ENCODE measurements at places on chromosomes 16 and 17. TPM values are rescaled to one million over a fixed set of nuclear protein-coding genes. Genes with fewer than 3 reads are reported as not detected.

DNA sequence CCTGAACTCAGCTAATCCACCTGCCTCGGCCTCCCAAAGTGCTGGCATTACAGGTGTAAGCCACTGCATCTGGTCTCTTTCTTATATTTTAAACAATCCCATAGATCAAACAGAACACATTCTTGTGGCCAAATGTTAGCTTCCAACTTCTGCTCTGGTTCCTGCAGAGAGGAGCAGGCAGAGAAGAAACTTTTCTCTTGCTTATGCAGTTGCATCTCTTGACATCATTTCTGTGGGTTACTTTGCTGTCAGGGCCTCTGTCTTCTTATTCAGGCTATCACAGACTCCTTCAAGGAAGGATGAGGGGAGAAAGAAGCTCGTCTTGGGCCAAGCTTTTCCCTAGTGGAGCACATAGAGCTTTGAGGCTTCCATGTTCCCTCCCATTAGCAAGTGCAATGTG, 7.8 kb downstream of the HSD17B2 start:
- DNase-seq: no peak

DNA sequence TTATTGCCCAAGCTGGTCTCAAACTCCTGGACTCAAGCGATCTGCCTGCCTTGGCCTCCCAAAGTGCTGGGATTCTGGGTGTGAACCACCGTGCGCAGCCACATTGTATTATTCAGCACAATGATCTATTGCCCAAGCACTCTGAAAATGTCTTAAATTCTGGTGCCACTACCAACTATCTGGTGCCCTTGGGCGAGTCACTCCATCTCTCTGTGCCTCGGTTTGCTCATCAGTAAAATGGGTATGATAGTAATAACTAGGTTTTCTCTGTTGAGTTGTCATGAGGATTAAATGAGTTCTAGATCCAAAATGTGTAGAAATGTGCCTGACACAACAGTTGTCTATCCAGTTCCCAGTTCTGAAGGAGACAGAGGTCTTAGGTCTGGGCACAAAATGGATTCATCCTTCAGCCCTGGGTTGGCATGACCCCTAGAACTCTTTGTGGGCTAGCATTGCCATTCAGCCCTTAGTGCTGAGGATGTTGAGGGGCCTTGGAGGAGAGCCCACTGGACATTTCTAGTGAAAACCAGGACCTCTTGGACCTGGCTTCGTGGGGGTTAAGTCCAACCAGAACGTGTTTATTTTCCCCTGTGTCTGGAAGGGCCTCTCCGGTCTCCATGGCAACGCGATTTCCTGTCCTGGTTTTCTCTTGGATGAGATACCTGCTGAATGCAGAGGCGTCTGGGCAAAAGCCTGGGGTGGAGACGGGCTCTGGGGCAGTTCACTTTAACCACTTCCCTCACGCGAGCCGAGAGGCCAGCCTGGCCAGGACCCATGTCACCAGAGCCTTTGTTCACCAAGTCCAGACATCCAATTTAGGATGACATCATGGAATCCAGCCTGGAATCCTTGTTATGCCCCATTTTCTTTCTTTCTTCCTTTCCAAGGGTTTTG, 43.7 kb upstream of the TNRC6A start:
- DNase-seq: peak; percentile 58

GRCh38 chr17:61255647-61256046, 144.0 kb upstream of the TBX2 start:
- DNase-seq: no peak

DNA sequence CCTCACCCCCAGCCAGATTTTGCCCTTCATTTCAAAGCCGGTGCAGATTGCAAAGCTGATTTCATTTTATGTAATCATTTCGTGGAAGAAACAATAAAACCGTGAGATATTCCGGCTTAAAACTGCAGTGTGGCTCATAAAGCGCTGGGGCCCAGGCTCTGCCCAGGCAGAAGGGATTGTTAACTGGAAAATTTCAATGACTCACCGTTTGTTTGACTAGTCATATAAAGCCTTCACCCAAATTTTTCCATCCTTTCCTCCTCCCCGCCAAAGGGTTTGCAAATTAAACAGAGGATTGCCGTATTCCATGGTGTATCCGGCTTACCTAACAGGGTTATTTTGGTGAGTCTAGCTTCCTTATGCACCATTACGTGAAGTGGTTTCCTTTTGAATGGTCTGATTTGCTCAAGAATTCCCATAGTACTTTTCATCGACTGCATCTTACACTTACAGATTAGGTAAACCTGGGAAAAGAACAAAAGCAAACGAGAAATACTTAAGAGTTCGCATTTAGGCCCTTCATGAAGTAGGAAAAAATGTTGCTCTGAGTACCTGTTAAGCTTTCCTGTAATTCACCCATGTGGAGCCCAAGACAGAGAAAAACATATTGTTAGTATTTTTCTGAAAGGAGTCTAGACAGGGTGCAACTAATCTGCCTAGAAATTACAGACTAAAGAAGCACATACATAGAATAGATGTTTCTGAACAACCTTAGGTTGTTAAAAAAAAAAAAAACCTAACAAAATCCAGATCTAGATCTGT, 949 bp upstream of the GSPT1 start:
- peak; percentile 87 for DNase-seq

DNA sequence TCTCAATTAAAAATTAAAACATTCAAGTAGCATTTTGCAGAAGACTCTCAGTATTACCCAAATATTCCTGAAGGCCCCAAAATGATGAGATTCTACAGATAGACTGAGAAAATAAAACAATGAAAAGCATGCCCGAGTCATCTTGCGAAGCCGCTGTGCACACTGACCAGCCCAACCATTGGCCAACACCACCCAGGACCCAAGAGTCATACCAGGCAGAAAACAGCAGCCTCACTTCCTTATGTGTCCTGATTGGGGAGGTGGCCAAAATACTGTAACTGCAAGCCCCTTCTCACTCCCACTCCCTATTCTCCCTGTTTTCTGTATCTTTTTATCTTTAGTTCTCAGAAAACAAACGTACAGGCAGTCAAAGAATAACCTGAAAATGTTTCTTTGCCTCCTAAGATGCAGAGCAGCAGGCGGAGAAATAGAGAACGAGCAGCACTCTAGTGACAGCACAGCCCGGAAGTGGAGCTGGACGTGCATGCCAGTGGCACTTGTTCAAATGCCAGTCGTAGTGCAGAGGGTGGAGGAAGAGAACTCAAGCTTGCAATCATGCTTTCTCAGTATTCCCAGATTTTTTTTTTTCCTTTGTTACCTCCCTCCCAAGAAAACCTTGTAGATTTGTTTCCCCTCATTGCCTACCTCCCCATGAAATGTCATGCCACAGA, 182.3 kb upstream of the SOX9 start:
- DNase-seq: no peak

EXOC3L1 gene
- polyA plus RNA-seq: not detected

GRCh38 chr17:74951680-74952421, 16.2 kb downstream of the OTOP3 start:
- no peak for DNase-seq

DNA sequence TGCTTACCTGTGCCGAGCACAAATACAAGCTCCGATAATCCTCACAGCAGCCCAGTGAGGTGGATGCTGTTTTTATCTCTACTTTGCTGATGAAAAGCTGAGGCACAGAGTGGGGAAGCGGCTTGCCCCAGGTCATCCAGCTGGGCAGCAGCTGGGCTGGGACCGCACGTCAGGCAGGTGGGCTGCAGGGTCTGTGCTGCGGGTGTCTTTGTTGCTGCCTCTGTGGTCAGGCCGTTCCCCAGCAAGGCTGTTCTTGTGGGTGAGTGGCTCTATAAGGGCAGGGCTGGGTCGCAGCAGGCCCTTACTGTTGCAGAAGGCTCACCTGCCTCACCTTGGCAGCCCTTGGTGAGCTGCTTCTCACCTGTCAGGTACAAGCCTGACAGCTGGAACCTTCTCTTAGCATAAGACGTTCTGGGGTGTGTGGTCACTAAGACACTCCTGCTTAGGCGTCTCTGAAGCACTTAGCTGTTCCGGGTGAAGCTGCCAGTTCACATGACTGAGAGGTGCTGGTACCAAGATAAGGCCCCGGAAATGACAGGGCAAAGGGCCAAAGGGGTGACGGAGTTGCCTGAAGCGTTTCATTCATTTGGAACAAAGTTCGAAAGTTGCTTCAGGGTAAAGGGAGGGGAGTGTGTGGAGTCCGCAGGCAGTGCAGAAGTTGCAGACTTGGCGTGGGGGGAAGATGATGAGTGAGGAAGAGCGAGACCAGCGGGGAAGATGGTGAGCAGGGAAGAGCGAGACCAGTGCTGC, 17.4 kb downstream of the IRF8 start:
- no peak for DNase-seq

DNA sequence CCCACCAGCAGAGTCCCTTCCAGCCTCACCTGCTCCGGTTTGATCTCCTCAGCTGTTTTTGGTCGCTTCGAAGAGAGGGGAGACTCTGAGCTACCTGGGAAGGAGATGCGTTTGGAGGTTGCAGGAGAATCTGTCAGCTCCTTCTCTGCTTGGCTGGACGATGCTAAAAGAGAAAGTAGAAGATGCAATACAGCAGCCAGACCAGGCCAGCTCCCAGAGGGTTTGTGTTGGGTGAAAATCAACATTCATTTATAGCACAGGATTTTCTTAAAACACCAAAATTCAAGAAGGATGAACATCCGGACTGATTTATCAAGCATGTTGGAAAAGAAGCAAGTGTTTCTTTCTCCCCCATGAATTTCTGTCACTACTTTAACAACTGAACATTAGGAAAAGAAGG, 236.1 kb downstream of the ZFHX3 start:
- DNase-seq: no peak

GRCh38 chr16:66007717-66008116, 358.8 kb upstream of the CDH5 start:
- DNase-seq: no peak

GRCh38 chr17:48552466-48553189, 7.7 kb upstream of the HOXB2 start:
- DNase-seq: no peak

DNA sequence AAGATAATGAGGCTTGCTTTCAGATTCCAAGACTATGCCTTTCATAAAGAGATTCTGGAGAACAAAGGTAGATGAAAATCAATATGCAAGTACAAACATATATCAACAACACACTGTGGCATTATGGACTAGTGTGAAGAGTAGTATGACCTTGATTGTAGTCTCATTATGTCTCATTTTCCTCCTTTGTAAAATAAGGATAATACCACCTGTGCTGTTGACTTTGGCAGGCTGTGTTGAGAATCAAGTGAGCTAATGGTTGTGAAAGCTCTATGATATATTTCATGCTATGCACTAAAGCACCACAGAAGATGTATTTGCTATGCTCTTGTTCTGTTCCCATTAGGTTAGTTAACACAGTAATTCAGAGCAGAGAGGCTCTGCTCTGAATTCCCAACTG, 78.5 kb upstream of the NACA2 start:
- no peak for DNase-seq

Data from A549 (cell line).